ENCODE measurements at places on chromosomes 6 and 20.

GRCh38 chr6:157714153-157714490 is 108.9 kb upstream of the SNX9 start:
- DNase-seq, result no peak

GRCh38 chr6:138204792-138205384 is 13.4 kb downstream of the PBOV1 start:
- DNase-seq, result no peak

DNA sequence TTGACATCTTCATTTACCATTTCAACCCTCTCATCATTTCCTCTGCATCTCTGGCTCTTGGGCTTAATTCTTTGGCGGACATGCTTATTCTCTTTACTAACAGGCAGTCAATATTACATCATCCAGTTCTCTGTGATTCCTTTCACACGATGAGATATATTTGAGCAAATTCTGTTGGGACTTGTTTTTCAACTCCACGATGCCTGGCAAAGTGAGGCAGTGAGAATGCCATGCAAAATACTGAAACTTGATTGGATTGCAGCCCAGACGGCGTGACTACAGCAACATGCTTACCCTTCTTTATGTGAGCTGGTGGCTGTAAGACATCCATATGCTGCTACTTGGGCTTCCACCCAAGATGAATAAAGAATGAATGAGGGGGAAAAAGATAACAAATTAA is 101.7 kb upstream of the SPACA1 start:
- no peak for DNase-seq

DNA sequence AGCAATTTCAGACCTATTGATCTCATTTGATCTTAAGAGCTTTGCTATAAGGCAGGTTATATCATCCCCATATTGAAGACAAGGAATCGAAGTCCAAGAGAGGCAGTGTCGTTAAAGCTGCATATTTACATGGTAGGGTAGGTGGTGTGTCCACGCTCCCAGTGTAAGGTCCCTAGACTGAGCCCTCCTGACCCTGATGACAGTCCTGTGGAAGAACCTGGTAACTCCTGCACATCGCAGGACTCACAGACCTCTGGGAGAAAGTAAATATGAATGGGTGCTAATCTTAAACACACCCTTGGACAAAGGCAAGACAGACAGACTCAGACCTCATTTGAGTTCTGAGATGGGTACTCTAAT is 602 bp upstream of the HLA-DPB1 start:
- no peak for DNase-seq

GRCh38 chr6:139372326-139373153 is 1.9 kb downstream of the CITED2 start:
- no peak for DNase-seq

GRCh38 chr6:158674342-158675131 is 24.7 kb downstream of the SYTL3 start:
- no peak for DNase-seq

DNA sequence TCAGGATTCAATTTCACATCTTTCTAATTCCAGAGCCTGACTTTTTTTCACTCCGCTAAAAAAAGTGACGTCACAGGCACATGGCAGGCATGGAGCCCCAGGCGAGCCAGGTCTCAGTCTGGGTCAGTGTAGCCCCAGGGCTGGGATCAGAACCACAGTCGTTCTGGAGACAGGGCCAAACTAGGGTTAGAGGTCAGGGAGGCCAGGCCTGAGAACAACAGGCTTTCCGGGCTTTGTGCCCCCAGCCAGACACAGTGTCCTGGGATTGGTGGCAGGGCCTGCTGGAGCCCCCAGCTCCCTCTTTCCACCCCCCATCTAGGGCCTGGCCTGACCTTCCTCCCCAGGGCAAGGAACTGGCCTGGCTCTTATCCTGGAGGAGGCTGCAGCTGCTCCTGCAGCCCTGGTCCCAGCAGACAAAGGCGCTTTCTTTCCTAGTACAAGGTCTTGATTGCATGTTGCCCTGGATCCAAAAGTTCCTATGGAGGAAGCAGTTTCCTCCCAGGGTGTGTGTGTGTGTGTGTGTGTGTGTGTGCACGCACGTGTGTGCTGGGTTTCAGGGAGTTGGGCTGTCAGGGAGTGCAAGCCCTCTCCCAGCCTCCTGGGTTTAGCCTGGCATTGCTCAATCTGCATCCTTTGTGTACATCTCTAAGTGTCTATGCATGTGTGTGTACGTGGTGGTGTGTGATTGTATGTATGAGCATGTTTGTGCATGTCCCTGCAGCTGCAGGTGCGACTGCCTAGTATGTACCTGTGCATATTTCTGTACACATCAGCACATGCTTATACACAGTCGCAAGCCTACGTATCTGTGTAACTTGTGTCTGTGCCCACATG is 26.5 kb upstream of the EMILIN3 start:
- DNase-seq, result no peak

GRCh38 chr6:37971711-37972390 is 152.3 kb downstream of the ZFAND3 start:
- no peak for DNase-seq

DNA sequence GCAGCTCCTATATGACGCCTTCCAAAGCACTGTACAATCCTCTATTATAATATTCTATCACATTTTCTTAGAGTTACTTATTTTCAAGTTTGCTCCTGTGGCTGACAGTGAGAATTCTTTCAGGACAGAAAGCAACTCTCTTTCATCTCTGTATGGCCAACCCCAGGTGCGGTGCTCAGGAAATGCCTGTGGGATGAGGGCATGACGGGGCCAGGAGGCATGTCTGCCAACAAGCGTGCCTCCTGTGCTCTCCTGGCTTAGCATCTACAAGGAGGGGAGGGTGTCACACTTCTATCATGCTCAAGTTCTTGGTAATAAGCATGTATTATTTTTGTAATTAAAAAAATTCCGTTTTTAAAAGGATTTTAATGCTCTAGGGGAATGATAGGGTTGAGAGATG is 11.4 kb downstream of the MRPL14 start:
- DNase-seq, result no peak

DNA sequence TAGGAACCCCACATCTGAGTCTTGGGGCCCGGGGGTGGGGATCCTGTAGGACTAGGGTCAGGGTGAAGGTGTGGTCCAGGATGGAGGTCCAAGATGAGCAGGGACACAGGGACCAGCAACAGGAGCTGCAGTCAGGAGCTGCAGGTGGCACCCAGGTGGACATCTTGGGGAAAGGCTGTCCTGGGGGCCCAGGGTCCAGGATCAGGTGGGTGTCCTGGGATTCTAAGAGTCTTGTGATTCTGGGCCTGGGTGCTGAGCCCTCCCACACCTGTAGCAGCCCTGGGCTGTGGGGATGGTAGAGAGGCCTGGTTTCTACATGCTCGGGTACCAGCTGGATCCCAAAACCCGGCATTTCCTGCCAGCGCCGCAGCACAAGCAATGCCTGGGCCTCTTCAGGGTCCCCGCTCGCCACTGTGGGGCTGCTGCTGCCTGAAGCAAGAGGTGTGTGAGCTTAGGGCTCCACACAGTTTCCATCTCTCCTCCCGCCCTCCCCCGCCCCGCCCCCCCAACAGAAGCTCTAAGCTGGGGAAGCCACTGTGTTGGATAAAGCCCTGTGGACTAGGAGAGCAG is 20.7 kb downstream of the ERGIC3 start:
- no peak for DNase-seq

- no peak for DNase-seq
Observed at GRCh38 chr6:5981126-5982026, 25.3 kb downstream of the NRN1 start.

DNA sequence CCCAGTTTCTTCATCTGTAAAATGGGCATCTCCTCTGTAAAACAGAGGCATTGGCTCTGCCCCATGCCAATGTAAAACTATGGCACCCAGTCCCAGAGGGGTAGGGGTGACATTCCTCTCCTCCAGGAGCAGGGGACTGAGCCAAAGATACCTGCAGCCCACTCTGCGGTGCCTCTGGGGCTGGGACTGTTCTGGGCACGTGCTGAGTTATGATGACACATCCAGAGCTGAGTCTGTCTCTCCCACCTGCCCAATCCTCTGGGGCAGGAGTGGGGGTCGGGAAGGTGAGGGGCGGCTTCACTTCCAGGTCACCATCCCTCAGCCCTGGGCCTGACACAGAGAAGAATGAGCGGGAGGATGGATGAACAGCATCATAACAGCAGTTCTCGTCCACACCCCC is 29.9 kb downstream of the AAR2 start:
- DNase-seq, result no peak

GRCh38 chr6:53699462-53699861 is 33.9 kb upstream of the KLHL31 start:
- no peak for DNase-seq

DNA sequence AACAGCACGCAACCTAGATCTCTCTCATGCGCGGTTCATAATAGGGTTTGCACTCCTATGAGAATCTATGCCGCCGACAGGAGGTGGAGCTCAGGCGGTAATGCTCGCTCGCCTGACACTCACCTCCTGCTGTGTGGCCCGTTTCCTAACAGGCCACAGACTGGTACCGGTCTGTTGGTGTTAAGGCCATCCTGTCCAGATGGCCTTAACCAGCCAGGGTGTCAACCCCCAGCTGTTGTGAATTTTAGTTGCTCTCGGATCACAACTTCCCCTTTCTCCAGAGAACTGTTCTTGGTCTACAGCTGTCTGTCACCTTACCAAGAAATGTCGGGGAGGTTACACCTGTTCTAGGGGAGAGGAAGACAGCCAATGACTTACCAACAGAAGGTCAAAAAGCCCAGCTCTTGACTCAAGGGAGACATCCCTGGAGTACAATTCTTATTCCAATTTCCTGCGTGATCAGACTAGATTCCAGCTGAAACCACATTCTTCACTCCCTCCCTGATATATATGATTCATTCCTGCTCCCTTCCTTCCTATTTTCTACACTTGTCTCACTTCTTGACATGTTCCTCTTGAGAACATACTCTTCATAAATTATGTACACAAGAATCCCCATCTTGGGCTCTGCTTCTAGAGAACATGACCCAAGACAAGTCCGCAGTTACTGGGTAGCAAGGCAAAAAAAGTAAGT is 23.1 kb upstream of the DNAAF9 start:
- no peak for DNase-seq

GRCh38 chr6:5763407-5763806 is 243.3 kb downstream of the NRN1 start:
- DNase-seq, result no peak

- no peak for DNase-seq
Observed at GRCh38 chr20:32126919-32127318, 17.4 kb downstream of the TM9SF4 start.

DNA sequence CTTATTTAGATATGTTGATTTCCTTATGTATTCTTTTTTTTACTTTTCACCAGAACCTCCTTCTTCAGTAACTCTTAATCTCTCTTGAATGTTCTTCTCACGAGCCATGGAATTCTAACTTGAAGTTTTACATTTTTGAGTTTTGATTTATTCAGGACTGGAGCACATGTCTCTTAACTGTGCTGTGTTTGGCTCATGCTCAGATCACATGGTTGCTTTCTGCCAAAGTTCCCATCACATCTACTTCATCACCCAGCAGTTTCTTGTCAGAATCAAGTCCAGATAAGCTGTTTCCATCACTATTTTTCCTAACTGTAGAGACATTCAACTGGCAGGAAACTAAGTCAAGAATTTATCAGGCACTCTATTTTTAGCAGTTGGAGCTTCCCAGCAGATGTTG is 31.7 kb downstream of the SLC35A1 start:
- DNase-seq, result no peak

DNA sequence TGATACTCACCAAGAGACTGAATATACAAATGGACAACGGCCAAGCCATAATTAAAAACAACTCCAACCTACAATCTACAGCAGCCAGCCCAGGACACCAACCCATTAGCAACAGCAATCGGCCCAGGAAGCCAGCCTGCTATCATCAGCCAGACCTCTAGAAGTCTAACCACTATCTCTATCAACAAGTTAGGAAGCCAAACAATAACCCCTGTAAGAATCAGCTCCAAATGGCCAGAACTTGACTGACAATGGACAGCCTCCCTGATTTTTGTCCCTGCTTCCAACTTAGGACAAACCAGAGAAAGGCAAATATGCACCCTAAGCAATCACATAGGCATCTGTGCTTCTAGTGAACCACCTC is 511.8 kb upstream of the JARID2 start:
- DNase-seq, result no peak

- DNase-seq, result no peak
Observed at GRCh38 chr20:22770241-22770800, 185.9 kb upstream of the FOXA2 start.

DNA sequence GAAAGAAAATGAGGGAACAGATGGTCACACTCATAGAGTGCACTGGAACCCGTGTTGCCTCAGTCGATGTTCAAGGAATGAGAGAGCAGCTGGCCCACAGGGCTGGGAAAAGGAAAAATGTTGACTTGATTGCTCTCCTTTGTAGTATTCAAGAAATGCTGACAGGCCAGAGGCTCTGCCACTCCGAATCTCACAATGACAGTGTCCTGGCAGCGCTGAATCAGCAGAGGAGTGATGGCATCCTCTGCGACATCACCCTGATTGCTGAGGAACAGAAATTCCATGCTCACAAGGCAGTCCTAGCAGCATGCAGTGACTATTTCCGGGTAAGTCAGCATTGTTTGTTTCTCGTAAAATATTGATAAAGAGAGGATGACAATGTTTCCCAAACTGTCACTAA is 51.3 kb downstream of the KLHL32 start:
- no peak for DNase-seq

- no peak for DNase-seq
Observed at GRCh38 chr6:95948324-95948723, 67.5 kb upstream of the FUT9 start.

GRCh38 chr6:16657768-16658167 is 103.5 kb downstream of the ATXN1 start:
- no peak for DNase-seq

GRCh38 chr6:53566755-53567154 is 21.9 kb upstream of the GCLC start:
- no peak for DNase-seq

DNA sequence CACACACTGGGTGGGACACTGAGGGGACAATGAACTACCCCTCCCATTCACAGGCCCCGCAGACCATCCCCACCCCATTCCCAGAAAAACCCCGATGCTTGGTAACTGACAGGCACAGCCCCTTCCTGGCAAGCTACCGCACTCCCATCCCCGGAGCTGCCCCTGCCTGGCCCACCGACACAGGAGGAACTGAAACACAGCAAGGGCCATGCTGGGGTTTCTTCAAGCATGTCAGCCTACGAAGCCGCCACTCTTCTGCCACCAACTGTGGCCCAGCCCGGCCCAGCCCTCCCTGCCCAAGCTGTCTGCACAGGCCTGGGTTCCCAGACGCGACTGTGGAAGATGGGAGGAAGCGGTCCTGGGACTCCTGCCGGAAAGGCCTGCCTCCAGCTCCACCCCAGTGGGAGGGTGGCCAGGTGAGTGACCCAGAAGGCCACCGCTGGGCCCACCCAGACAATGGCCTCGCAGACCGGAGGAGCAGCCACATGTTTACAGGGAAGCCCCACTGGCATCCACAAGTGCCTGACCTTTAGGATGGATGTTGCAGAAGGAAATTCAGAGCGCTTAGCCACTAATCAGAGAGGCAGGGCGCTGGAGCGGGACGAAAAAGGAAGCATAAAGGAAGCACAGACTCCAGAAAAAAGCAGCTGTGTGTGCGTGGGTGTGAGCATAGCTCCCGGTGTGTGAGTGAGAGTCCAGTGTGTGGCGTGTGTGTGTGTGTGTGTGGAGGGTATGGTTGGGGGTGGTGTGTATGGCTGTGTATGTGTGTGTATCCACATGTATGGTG is 91.6 kb downstream of the PRND start:
- no peak for DNase-seq
